ENCODE measurements at places on chromosomes 3 and 15.

DNA sequence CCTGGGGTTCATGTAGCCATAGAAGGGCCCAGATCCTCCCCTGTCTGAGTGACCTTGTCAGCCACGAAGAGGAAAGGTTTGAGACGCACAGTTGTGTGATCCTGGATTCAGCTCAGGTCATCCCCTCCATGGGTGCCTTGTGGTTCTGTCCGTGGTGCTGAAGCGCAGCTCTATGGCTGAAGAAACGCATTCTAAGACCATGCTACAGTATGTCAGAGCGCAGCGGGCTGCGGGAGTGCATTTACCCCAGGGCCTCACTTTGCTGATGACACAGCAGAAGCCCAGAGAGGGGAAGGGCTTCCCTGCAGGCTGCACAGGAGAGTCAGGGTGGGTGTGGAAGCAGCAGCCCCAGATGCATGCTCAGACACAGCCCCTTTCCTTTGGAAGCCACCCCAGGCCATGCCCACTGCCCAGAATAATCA, 68.8 kb upstream of the IQSEC1 start:
- DNase-seq: peak; percentile 23

- DNase-seq: no peak
These were observed 420.6 kb upstream of the RBMS3 start for GRCh38 chr3:28860307-28860706.

DNA sequence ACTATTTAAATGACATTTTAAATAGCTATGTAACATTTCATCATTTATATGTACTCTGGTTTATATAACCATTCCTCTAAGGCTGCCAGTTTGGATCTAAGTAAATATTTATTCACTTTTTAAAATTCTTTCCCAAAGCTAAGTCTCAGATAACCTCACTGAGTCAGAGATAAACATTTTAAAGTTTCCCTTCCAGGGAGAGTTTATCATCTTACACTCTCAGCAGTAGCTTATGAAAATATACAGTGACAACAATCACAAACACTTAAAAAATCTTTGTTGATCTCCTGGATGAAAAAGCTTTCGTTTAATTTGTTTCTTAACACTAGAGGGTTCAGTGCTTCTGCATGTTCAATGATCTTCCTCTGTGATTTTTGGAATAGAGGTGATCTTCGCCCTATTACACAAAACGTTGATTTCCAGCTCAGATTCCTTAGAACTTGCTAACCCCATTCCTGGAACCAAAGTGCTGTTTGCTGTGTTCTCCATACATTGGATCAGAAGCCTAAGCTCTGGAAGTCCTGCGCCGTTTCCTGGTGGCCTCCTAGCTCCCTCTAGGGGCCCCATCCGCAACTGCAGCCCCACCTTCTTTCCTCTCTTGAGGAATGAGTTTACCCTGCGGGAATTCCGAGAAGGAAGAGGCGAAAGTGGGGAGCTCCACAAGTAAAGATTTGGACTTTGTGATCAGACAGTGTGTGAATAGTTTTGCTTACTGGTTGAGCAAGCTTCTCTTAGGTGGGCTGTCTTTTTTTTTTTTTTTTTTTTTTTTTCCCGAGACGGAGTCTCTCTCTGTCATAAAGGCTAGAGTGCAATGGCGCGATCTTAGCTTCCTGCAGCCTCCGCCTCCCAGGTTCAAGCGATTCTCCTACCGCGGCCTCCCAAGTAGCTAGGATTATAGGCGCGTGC, 29.3 kb upstream of the SACM1L start:
- peak; percentile 76 for DNase-seq

- DNase-seq: peak; percentile 12
These were observed 841.3 kb downstream of the ROBO1 start for GRCh38 chr3:78926523-78926922.

DNA sequence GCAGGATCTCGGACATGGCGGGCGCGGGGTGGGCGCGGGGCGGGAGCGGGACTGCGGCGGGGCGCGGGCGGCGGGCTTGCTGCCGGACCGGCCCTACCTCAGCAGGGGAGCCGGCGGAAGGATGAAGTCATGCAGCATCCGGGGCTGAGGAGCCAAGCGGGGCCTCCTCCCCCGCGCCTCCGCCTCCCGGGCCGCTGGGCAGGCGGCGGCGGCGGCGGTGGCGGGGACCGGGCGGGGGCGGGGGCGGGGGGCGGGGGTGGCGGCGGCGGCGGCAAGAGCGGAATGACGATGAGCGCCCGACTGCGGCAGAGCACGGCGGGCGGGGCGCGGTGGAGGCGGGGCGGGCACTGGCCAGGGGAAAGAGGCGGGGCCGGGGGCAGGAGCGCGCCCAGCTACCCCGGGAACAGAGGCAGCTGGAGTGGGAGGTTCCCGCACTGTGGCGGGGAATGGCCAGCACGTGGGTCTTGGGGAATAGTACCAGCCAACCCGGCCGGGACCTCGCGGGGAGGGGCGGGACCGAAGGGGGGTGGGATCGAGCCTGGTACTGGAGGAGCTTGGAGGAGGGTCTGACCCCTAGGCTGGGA, at the start of gene CAMK2N2:
Gene CAMK2N2, minus strand, starts transcription at position 284 of the 584 bp plus-strand sequence. Its CDS starts 268 bp downstream, at position 16.
- DNase-seq: peak; percentile 26

- DNase-seq: peak; percentile 89
These were observed 3.0 kb downstream of the INKA1 start for GRCh38 chr3:49805897-49806701.

DNA sequence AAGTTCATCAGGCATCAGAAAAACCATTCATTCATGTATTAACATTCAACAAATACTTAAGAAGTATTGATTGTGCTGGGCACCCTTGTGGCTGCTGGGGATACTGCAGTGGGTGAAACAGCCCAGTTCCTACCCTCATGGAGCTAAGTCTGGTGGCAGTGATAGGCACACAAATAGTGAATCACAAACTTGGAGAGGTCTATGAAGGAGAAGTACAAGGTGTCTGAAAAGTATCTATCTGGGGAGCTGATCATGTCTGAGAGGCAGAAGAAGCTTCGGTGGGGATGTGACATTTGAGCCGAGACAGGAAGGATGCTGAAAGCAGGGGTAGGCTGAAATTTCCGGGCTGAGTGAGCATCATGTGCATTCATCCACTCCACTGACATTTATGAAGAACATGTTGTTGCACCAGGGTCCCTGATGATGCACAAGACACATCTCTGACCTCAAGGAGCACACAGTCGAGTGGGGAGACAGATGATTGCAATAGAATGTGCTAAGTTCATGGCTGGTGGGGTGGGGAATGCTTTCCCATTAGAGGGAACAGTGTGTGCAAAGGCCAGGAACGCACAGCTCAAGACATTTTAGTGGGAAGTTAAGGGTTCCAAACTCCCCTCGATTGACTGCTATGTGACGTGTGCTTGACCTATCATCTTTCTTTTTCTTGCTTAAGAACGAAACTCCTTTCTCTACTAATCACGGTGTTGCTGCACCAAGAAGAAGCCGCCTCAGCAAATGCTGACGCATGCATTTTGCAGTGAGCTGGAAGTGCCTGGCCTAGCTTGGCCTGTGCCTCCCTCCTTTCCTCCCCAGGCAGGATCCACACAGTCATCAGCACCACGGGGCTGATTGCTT, 309.1 kb upstream of the ICE2 start:
- DNase-seq: no peak

DNA sequence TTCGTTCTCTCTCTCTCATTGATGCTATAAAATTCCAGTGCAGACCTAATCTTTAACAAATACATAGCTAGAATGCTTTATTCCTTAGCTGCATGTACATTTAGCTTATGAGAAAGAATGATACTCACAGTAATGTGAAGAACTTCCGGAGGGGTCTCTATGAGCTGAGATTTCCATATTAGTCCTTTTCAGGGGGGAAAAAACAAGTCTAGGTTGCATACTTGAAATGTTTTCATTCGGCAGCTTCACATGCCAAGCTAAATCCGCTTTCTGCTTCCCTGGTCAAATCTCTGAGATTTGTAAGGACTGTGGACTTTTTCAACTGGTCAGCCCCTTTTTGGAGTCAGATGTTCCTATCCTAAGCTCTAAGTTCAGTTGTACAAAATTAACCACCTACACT, 111.5 kb upstream of the COL8A1 start:
- DNase-seq: peak; percentile 58

DNA sequence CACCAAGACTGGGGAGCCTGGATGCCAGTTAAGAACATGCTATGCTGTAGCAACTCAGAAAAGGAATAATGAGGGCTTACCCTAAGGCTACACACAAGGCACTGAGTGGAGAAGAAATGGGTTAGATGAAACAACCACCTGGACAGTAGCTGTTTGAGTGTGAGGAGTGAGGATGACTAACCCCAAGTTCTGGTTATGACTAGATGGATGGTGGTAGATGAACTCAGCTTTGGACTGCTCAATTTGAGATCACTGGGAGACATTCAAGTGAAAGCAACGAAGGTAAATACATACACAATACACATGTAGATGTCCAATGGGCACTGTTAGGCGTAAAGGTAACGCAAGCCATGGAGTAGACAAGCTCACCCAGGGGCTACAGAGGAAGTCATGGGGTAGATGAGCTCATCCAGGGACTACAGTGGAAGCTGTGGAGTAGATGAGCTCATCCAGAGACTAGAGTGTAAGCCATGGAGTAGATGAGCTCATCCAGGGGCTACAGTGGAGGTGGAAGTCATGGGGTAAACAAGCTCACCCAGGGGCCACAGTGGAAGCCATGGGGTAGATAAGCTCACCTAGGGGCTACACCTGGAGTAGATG, 98.3 kb downstream of the ANO10 start:
- DNase-seq: no peak

DNA sequence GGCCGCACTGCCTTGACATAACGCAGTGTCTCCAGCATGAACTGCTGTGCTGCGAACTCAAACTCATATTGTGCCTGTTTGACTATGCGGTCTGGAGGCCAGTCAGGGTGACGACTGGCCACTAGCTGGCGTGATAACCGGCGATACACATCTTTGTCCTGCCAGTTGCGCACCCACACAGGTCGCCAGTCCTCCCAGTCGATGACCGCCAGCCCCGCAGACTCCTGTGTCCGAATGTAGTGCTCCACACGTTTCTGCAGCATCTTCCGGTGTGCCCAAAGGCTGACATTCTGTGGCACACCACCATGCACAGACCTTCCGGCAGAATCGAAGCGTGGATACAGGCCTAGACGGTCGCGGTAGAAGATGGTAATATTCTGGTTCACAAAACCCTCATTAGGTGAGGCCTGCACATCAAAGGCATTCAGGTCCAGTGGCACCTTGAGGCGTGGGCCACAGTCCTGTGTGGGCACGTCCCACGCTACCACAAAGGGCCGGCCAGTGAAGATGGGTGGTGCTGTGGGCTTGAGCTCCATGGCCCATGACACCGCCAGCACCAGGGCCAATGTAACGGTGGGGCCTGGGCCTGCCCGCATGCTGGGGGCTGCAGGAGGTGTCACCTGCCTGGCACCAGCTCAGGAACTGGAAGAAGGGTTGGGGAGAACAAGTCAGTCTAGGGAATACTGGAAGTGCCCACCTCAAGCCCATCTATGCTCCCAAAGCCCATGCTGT, 2.5 kb downstream of the HYAL2 start:
- DNase-seq: no peak

DNA sequence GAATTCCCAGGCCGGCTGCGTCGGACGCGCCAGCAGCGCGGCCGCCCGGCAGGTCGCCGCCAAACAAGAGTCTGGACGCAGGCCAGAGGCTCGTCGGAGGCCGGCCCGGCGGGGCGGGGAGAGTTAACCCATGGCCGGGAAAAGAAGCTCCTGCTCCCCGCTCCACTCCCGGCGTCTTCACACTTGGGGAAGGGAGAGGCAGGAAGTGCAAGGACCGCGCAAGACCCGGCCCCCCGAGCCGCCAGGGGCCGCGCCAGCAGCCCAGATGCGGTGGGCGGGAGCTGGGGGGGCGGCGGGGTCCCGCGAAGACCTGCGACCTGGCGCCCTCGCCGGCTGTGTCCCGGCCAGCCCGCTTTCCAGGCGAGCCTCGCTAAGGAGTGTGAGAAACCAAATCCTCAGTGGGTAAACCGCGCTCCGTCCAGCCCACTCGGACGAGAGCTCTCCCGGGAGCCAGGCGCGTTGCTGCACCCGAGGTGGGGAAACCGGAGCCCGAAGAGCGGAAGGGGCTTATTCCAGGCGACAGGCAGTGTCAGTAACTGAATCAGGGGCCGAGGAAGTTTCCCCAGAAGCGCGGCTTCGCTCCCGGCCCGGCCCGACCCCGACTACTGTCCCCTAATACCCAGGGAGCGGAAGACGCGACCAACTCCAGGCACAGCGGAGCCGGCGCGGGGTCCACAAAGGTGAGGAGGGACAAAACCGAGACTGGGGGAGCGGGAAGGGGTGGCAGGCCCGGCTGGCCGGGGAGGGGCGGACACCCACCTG, 721 bp downstream of the ADAMTS7 start:
- peak; percentile 32 for DNase-seq

- DNase-seq: no peak
These were observed 103.3 kb downstream of the SNRK start for GRCh38 chr3:43389388-43390254.

GRCh38 chr15:90291679-90292356, 26.3 kb downstream of the NGRN start:
- peak; percentile 11 for DNase-seq

GRCh38 chr3:8942115-8942514, 21.2 kb downstream of the RAD18 start:
- no peak for DNase-seq

DNA sequence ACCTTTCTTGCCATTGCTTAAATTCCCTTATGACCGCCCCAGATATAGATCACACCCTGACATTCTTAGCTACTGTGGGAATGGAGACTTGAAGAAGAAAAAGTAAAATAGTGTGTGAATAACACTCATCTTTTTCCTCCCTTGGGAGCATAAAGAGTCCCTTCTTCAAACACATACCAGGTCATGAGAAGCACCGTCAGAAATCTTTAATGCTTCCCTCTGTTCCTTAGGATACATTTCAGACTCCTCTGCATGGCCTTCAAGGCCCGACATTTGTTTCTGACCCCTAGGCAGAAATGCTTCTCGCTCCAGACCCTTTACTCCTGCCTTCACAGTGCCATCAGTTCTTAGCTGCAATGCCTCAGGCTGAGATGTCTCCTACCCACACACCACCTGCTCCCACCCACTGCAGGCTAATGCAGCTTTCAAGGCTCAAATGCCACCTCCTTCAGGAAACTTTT, 143.8 kb upstream of the IL12A start:
- no peak for DNase-seq

DNA sequence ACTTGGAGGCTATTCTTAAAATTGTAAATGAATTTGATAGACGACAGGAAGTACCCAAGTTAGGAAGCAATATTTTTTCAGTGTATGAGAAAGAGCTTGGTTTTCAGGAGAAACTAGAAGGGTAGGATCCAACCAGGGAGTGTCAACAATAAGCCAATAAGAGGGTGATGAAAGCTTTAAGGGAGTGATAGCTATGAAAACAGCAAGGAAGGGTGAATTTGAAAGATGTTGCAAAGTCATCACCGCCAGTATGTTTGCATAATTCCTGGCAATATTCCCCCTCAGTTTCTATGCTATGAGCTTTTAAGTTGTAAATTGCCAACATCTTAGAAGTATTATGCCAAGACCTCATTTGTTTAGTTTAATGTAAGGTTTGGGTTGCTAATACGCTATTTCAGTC, 11.8 kb upstream of the CSTA start:
- no peak for DNase-seq

GRCh38 chr3:27471923-27472550, 12.1 kb downstream of the SLC4A7 start:
- DNase-seq: no peak

DNA sequence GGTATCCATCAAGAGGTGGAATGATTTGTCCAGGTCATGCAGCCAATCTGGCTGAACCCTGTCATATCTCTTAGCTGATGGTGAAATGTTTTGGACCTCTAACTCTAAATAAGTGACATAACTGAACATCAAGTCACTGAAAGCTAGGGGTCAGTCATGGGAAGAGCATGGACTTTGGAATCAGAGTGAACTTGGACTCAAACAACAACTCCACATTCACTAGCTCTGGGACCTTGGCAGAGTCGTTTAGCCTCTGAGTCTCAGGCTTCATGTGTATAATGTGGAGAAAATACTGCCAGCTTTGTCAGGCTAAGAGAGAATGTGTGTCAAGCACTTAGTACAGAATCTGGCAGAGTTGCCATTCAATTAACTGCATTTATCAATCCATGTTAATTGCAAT, 557.8 kb upstream of the CFAP20DC start:
- no peak for DNase-seq

All from fibroblast of skin of right quadriceps (primary cell).